ENCODE measurements at places on chromosomes 12 and 14.

DNA sequence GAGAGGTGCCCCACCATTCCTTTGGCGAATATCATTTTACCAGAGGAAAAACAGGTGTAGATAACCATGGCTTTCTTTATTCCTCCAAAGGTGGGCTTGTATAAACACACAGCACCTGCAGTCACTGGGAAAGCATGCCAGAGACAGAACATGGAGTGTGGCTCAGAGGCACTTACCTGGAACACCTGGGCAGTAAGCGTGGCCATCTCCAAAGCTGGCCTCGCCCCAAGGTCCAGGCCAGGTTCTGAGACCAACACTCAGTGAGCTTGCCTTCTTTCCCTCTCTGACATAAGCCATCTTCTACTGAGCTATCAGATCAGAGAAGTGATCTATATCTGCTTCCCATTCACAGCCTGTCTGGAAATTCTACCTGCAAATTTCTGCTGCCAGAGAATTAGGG, 70.5 kb downstream of the NUAK1 start:
- no peak for DNase-seq

- DNase-seq = no peak
Observed at GRCh38 chr12:110171186-110171538, 47.0 kb downstream of the IFT81 start.

- no peak for DNase-seq
Observed at GRCh38 chr12:75783093-75783877, 248.3 kb downstream of the PHLDA1 start.

DNA sequence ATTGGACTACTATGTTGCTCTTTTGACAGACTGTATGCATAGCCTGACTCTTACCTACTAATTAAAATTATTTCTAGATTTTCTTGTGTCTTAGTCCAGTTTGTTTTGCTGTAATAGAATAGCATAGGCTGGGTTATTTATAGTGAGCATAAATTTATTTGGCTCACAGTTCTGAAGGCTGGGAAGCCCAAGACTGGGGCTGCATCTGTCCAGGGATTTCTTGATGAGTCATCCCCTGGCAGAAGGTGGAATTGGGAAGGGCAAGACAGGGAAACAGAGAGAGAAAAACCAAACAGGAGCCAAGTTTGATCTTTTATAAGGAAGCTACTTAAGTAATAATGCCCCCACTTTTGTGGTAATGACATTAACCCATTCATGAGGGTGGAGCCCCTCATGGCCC, 759.2 kb upstream of the LRFN5 start:
- DNase-seq = no peak

GRCh38 chr14:82537831-82538230, 1004.2 kb upstream of the SEL1L start:
- no peak for DNase-seq

All from stimulated activated CD4-positive, alpha-beta T cell treated with anti-CD3 and anti-CD28 coated beads, TNF-alpha, amount 100 ng/mL, for 1 hour (primary cell).